Ovary (tissue), 10 donors: ENCODE measurements at places on chromosomes 2 and 18. TPM values are rescaled to one million over a fixed set of nuclear protein-coding genes. Genes with fewer than 3 reads are reported as not detected.
A peak's percentile ranks its signal among the peaks of the same experiment; 100 is the strongest.

DNA sequence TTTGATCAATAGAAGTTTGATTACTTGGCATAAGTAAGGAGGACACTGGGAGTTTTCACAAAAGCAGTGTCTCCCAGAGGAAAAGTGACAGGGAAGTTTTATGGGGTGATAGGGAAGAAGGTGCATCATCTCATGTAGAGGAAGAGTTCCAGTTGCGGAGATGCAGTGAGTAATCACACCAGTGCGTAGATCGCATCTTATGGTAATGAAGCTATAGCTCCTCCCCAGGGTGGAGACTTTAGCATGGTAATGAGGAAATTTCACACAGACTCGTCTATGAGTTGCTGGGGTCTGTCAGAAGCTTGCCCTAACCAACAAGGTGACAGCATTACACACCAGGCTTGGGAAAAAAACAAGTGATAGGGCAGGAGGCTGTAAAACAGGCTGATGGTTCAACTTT is 49.0 kb downstream of the KYNU start:
- H3K4me3 ChIP-seq = no peak overlapping the region
- no peak for DNase-seq
- no peaks in the 10 kb centered on the region for H3K4me1 ChIP-seq
- no peaks in the 10 kb centered on the region for H3K36me3 ChIP-seq
- H3K27me3 ChIP-seq = no peaks in the 10 kb centered on the region

GRCh38 chr2:233048569-233049193 is 11.5 kb upstream of the INPP5D start:
- H3K36me3 ChIP-seq = no peaks in the 10 kb centered on the region
- H3K4me3 ChIP-seq = no peak overlapping the region
- no peak overlapping the region for H3K27ac ChIP-seq
- no peak for DNase-seq
- no peaks in the 10 kb centered on the region for H3K4me1 ChIP-seq

- H3K36me3 ChIP-seq = no peaks in the 10 kb centered on the region
- DNase-seq = no peak
- no peaks in the 10 kb centered on the region for H3K4me1 ChIP-seq
- no peaks in the 10 kb centered on the region for H3K27me3 ChIP-seq
Observed at GRCh38 chr2:129752686-129753085, 226.8 kb upstream of the RAB6C start.

DNA sequence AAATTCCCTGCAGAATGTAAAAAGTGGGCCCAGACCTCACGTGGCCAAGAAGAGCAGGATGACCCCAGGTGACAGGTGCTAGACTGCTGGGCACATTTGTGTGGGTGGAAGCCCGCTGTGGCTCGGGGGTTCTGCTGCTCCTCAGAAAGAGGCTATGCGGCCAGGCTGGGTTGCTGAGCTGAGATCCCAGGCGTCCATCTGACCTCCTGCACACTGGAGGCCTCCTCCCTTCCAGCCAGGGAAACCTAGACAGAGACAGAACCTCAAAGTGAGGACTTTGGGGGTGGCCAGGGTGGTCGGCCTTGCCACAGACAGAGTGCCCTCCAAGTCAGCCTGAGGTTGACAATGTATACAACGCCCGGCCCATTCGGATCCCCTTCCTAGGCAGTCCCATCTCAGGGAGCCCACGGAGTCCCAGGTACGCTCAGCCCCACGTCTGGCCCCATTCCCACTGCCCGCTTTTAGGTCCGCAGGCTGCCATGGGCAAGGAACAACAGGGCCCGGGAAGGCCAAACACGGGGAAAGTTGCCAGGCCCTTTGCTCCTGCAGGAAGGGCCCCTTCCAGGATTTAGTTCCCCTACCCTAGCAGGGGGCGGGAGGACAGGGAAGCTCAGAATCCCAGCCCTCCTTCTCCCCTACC is 75.6 kb downstream of the KIAA2012 start:
- H3K27ac ChIP-seq = peak overlapping the region; percentile 4
- no peaks in the 10 kb centered on the region for H3K36me3 ChIP-seq
- peaks cover 14% of the 10 kb centered on the region for H3K4me1 ChIP-seq

- no peaks in the 10 kb centered on the region for H3K27me3 ChIP-seq
- no peak overlapping the region for H3K27ac ChIP-seq
- no peak for DNase-seq
- no peak overlapping the region for H3K4me3 ChIP-seq
- H3K36me3 ChIP-seq = no peaks in the 10 kb centered on the region
Observed at GRCh38 chr2:190504912-190505311, 29.6 kb downstream of the NEMP2 start.

DNA sequence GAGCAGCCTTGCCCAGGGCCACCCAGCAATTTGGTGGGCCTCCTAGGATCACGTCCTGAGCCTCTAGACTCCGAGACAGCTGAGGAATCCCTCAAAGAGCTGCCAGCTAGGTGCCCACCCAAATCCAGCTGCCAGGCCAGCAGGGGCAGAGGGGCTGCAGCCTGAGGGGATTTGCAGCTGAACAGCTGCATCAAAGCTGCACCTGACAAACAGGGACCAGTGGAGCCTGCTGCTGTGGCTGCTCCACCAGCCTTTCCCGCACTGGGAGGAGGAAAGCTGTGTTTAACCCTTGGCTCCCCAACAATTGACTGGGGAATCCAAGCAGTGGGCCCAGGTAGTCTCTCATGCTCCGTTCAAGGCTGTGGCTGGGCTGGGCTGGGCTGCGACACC is 8.2 kb downstream of the ADRA2B start:
- H3K4me3 ChIP-seq = no peak overlapping the region
- peak; percentile 8 for DNase-seq
- H3K27me3 ChIP-seq = no peaks in the 10 kb centered on the region
- no peak overlapping the region for H3K27ac ChIP-seq

DNA sequence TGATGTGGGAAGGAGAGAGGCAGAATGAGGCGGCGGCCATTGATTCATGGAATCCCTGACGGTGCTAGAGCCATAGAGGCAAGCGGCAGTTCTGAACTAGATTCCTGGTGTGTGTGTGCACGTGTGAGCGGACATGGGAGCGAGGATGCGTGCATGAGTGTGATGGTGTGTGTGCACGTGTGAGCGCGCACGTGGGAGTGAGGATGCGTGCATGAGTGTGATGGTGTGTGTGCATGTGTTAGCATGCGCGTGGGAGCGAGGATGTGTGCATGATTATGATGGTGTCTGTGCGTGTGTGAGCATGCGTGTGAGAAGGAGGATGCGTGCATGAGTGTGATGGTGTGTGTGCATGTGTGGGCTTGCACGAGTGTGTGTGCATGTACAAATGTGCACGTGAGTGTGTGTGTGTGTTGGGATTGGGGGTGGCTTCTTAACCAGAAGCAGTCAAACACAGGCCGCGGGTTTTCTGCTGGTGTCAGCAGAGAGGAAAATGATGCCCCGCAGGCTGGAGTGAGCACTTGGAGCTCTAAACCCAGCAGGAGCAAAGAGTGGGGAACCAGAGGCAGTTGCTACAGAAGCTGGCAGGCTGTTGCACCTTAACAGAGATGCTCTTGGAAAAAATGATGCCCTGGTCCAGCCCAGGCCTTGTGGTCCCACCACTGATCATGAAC is 29.5 kb downstream of the DIPK1C start:
- no peaks in the 10 kb centered on the region for H3K4me1 ChIP-seq
- H3K36me3 ChIP-seq = no peaks in the 10 kb centered on the region
- no peak for DNase-seq
- H3K27ac ChIP-seq = no peak overlapping the region
- H3K4me3 ChIP-seq = no peak overlapping the region

- no peaks in the 10 kb centered on the region for H3K4me1 ChIP-seq
- H3K4me3 ChIP-seq = no peak overlapping the region
- H3K27ac ChIP-seq = no peak overlapping the region
- H3K36me3 ChIP-seq = no peaks in the 10 kb centered on the region
- no peaks in the 10 kb centered on the region for H3K27me3 ChIP-seq
Observed at GRCh38 chr2:37379881-37380296, 35.5 kb downstream of the QPCT start.

DNA sequence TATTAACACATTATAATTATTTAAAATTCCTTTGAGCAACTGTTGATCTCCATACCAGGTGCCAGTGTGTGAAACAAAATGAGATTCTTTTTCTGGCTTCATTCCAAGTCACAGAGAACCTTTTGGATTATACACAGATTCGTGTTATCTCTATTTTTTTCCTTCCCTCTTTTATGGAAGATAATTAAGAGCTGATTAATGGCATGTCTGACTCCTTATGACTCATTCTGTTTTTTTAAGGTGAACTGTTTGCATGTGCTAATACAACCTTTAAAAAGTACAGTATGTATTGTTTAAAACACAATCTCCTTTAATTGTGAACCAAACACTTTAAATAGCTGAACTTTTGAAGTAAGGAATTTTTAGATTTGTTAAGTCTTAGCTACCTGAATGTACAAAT is 39.3 kb downstream of the PELI1 start:
- H3K27ac ChIP-seq = no peak overlapping the region
- H3K36me3 ChIP-seq = no peaks in the 10 kb centered on the region
- DNase-seq = no peak
- peaks cover 6% of the 10 kb centered on the region for H3K4me1 ChIP-seq
- H3K4me3 ChIP-seq = no peak overlapping the region

- no peak for DNase-seq
- no peaks in the 10 kb centered on the region for H3K27me3 ChIP-seq
- H3K27ac ChIP-seq = no peak overlapping the region
- H3K4me3 ChIP-seq = no peak overlapping the region
- no peaks in the 10 kb centered on the region for H3K36me3 ChIP-seq
- H3K4me1 ChIP-seq = peaks cover 3% of the 10 kb centered on the region
Observed at GRCh38 chr2:171846894-171847293, 47.1 kb downstream of the SLC25A12 start.

GRCh38 chr2:173249661-173250641 is 104.7 kb upstream of the CDCA7 start:
- peaks cover 1% of the 10 kb centered on the region for H3K4me1 ChIP-seq
- no peak overlapping the region for H3K4me3 ChIP-seq
- DNase-seq = no peak
- no peaks in the 10 kb centered on the region for H3K36me3 ChIP-seq
- no peaks in the 10 kb centered on the region for H3K27me3 ChIP-seq

DNA sequence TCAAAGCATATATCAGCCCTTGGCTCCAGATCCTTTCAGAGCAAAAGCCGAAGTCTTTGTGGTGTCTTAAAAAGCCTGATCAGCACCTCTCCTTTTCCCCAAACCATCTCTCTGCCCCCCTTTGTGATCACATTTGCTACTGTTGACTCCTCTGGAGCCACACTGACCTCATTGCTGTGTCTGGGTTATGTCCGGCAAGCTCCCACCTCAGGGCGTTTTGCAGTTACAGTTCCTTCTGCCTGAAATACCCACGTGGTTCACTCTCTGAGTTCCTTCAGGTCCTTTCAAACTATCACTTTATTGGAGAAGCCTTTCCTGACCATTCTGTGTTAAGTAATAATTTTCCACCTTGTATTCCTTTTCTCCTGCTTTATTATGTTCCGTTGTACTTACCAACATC is 11.8 kb downstream of the C2orf69 start:
- H3K27ac ChIP-seq = no peak overlapping the region
- H3K27me3 ChIP-seq = no peaks in the 10 kb centered on the region
- no peaks in the 10 kb centered on the region for H3K36me3 ChIP-seq
- no peak for DNase-seq
- no peak overlapping the region for H3K4me3 ChIP-seq

DNA sequence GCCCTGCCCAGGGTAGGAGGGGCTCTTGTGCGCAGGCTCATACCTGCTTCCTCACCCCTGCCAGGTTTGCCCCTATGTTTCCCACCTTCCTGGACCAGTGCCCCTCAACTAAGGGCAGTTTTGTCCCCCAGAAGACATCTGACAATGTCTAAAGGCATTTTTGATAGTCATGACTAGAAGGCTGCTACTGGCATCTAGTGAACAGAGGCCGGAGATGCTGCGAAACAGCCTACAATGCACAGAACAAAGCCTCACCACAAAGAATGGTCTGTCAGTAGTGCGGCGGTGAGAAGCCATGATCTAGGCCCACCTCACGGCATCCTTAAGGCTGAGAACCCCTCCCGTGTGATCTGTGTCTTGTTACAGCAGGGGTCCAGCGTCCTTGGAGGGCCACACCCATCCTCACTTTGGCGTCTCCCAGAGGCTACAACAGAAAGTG is 96.0 kb downstream of the TMEM17 start:
- H3K27me3 ChIP-seq = no peaks in the 10 kb centered on the region
- peak overlapping the region; percentile 79 for H3K27ac ChIP-seq
- peaks cover 11% of the 10 kb centered on the region for H3K4me1 ChIP-seq
- no peaks in the 10 kb centered on the region for H3K36me3 ChIP-seq
- no peak for DNase-seq

DNA sequence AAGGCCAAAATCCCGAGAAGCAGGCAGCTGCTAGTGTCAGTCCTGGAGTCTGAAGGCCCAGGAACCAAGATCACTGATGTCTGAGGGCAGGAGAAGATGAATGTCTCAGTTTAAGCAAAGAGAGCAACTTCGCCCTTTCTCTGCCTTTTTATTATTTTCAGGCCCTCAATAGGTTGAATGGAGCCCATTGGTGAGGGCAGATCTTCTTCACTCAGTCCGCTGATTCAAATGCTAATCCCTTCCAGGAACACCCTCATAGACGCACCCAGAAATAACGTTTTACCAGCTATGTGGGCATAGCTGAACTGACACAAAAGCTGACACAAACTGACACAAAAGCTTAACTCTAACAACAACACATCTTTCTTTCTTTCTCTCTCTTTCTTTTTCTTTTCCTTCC is 78.0 kb upstream of the KCNJ3 start:
- H3K4me1 ChIP-seq = no peaks in the 10 kb centered on the region
- no peaks in the 10 kb centered on the region for H3K36me3 ChIP-seq
- H3K27ac ChIP-seq = no peak overlapping the region
- H3K4me3 ChIP-seq = no peak overlapping the region
- no peaks in the 10 kb centered on the region for H3K27me3 ChIP-seq
- DNase-seq = no peak

DNA sequence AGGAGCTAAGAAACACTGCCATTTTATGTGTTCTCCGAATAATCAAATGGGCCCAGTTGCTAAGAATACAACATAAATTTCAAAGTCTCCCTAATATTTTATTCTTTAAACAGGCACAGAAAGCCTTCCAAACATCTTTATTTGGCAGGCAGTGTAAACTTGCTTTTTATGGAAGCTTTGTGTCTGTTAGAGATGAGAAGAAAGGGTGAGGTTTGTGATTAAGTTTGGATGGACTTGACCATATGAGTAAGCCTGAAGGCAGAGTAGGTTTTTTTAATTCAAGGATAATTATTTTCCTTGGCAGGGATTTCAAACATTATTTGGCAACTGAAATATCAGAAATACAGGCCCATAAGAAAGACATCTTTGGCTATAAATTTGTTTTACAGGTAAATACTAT is 62.9 kb downstream of the COX7A2L start:
- no peaks in the 10 kb centered on the region for H3K36me3 ChIP-seq
- no peak overlapping the region for H3K4me3 ChIP-seq
- H3K27me3 ChIP-seq = no peaks in the 10 kb centered on the region
- DNase-seq = no peak
- H3K4me1 ChIP-seq = no peaks in the 10 kb centered on the region

- H3K27me3 ChIP-seq = no peaks in the 10 kb centered on the region
- H3K36me3 ChIP-seq = no peaks in the 10 kb centered on the region
- no peak for DNase-seq
- H3K4me3 ChIP-seq = no peak overlapping the region
Observed at GRCh38 chr2:201769666-201770373, 10.9 kb downstream of the ALS2 start.

- no peak for DNase-seq
- H3K4me3 ChIP-seq = no peak overlapping the region
- H3K36me3 ChIP-seq = no peaks in the 10 kb centered on the region
- no peaks in the 10 kb centered on the region for H3K27me3 ChIP-seq
Observed at GRCh38 chr2:129759472-129760010, 219.9 kb upstream of the RAB6C start.

Gene SERPINB5
- not detected for total RNA-seq

Gene SEPTIN10
- total RNA-seq = 74.4 TPM

Gene TMEM37
- 20.1 TPM for total RNA-seq

Gene DGUOK
- total RNA-seq = 45.8 TPM

Gene STRN
- 19.3 TPM for total RNA-seq

Gene SEMA4C
- total RNA-seq = 40.2 TPM

Gene CAPN14
- total RNA-seq = 0.12 TPM

Gene VIL1
- total RNA-seq = not detected

Gene TXNDC2
- total RNA-seq = 0.18 TPM
